ENCODE measurements at places on chromosomes 11 and 22. TPM values are rescaled to one million over a fixed set of nuclear protein-coding genes. Genes with fewer than 3 reads are reported as not detected.

CYP2D6 gene
- total RNA-seq: 1.5 TPM

PNPLA5 gene
- not detected for total RNA-seq

SYT7 gene
- total RNA-seq: not detected

ADAMTS15 gene
- not detected for total RNA-seq

C22orf42 gene
- not detected for total RNA-seq

MN1 gene
- 0.16 TPM for total RNA-seq

CBLIF gene
- not detected for total RNA-seq

KCNK7 gene
- not detected for total RNA-seq

CRYBA4 gene
- total RNA-seq: not detected

OSM gene
- 44.3 TPM for total RNA-seq

SLN gene
- not detected for total RNA-seq

SCN4B gene
- total RNA-seq: 0.72 TPM

HTR3A gene
- not detected for total RNA-seq

C11orf21 gene
- total RNA-seq: 2.2 TPM

CREB3L1 gene
- not detected for total RNA-seq

DEFB108B gene
- not detected for total RNA-seq

PCNX3 gene
- 34.3 TPM for total RNA-seq

SCGB1C1 gene
- not detected for total RNA-seq

CDC42EP2 gene
- total RNA-seq: not detected

TMPRSS6 gene
- 11.3 TPM for total RNA-seq

KCNJ11 gene
- total RNA-seq: 2.4 TPM

RELT gene
- 29.6 TPM for total RNA-seq
